Fibroblast of skin of left biceps (primary cell): ENCODE measurements at places on chromosomes 5 and 9.
A peak's percentile ranks its signal among the peaks of the same experiment; 100 is the strongest.

DNA sequence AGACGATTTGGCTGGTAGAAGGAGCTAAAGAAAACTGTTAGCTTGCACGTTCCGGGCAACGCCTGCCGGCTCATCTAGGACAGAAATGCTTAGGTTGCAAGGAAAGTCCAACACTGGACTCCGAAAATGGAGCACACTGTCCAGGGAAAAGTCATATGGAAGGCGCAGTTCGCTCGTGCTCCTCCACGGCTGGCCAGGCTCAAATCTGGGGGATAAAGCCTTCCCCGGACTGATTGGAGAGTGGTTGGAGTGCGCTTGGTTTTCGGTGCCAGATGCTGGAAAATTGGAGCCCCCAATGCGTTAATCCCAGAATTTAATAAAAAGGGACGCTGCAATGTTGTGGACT is 955 bp downstream of the CDH6 start:
- no peak for DNase-seq

DNA sequence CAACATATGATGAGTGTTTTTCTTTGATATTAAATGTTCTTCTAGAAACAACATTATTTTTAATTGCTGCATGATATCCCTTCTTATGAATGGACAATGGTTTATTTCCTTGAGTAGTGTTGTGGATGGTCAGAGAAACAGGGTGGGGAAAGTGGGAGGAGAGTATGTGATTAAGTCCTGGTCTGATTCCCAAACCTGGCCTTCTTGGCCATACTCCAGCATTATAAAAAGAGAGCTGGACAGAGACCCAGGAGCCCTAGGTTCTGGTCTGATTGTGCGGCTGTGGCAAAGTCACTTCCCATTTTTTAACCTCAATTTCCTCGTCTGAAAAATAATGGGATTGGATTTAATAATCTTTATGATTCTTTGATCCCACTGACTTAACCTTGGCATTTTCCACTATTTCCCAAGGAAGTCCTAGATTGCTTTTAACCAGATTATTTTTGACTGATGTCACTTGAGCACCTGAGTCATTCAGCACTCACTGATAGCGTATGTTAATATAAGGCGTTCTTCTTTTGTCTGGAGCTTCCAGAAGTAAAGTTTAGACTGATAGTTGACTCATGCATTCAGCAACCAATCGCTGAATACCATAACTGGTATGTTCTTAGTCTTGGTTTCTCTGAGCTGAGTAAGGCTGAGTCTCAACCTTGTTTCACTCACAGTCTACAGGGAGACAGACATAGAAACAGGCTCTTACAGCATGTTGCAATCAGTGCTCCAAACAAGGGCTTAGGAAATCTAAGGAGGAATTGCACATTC is 26.2 kb downstream of the OSMR start:
- peak; percentile 96 for DNase-seq

DNA sequence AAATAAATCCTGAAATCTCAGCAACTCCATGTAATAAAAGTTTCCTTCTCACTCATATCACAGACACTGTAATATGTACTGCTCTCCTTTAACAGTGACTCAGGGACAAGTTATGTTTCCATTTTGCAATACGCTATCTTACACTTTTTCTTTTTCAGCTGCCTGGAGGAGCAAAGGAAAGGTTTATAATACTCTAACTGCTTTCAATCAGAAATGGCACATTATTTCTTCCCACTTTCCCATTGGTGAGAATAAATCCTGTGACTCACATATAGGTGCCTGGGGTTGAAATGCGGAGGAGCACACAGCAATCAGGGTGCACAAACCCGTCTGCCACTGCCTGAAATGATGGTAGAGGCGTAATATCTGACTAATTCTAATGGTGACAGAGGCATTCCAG is 186.6 kb downstream of the HINT1 start:
- peak; percentile 41 for DNase-seq

DNA sequence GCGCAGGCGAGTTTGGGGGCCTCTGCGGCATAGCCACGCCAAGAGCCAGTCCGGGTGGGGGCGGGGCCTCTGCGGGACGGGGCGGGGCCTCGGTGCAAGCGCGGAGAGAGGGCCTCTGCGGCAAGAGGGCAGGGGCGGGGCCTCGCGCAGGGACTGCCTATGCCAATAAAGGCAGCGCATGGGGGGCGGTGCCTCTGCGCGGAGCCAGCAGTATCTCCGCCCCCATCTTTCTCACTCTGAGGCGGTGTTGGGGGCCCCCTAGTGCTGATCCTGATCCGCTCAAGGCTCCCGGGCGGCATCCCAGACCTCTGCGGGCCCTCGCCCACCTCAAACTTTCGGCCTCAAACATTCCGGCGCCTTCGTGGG is 9.2 kb upstream of the GPRIN1 start:
- peak; percentile 57 for DNase-seq

GRCh38 chr5:123351240-123351639 is 72.0 kb downstream of the CEP120 start:
- DNase-seq: peak; percentile 46

DNA sequence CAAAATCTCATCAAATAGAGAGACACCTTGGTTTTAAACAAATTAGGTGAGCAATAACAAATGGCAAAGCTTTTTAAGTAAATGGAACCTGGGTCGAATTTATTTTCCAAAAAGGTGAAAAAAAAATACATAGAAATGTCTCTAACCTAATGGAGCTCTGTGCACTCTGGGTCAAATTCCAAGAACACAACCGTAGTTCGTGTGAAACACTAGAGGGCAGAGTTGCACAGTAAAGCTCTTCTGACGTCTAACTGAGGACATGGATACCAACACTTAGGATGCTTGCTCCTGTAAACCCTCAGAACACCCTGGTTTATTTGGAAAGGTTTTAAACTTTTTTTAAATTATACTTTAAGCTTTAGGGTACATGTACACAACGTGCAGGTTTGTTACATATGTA is 18.9 kb downstream of the MARCHF11 start:
- DNase-seq: peak; percentile 4

DNA sequence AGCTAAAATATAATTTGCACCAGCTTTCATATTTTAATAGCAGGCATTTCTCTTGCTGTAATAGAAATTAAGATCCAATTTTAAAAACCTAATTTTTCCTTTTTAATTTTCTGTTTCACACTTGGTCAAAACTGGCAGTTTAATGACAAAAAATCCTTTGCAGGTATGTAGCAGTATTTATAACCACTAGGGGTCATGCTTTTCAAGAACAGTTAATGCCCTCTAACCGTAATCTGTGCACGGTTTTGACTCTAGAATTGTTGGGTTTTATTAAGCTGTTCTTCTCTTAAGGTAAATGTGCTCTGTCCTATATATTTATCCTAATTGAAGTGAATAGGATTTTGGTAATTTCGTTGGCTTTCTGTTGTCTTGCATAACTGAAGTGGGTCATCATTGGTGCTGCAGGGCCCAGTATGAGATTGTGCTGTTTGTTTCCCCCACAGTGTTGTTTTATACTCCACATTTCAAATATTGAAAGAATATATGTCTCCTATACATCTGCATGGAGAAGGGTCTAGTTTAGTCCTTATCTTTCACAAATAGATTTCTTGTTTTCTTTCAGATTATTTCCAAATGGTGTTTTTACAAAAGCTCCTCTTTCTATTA is 107.4 kb downstream of the SCAMP1 start:
- peak; percentile 25 for DNase-seq

DNA sequence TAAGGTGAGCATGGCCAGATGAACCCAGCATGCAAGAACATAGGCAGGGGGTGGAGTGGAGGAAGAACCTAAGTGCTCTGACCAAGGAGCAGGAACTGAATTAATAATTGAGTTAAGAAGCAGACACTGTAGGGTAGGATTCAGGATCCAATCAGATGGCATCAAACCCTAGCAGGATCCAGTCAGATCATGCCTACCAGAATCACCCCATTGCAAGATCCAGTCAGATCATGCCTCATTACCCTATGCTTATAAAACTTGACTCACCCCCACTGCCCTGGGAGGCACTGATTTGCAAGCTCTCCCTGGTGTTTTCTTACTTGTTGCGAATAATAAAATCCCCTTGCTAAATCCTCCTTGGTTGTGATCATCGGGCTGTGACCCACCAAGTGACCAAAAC is 19.7 kb downstream of the TUSC1 start:
- no peak for DNase-seq

GRCh38 chr5:89722538-89722937 is 687.0 kb downstream of the CETN3 start:
- no peak for DNase-seq

GRCh38 chr5:4093970-4094369 is 498.3 kb downstream of the IRX1 start:
- DNase-seq: no peak

- DNase-seq: no peak
Observed at GRCh38 chr5:2697041-2697440, 54.4 kb downstream of the IRX2 start.

DNA sequence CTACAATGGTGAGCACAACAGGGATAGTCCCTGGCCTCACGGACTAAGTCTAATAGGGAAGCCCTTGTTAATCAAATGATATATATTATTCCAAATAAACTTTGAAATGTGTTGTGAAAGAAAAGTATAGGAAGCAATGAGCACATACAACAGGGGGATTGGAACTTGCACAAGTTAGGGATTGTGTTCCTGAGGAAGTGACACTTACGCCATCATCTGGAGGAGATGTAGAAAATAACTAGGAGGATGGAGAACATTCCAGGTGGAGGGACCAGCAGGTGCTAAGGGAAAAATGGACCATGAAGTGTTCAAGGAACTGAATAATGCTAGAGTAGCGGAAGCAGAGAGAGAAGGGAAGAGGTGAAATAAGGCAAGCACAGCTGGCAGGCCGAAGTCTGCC is 18.8 kb upstream of the RPS23 start:
- no peak for DNase-seq
